HFFc6 (cell line): ENCODE measurements at places on chromosomes 7 and 10. TPM values are rescaled to one million over a fixed set of nuclear protein-coding genes. Genes with fewer than 3 reads are reported as not detected.
A peak's percentile ranks its signal among the peaks of the same experiment; 100 is the strongest.

GRCh38 chr7:128155100-128155740, 85.9 kb upstream of the LEP start:
- DNase-seq, result no peak
- peaks cover 8% of the 10 kb centered on the region; the same call in 1 of the 2 replicates for H3K4me1 ChIP-seq
- no peak overlapping the region for H3K27ac ChIP-seq
- H3K27me3 ChIP-seq, result peaks cover 55% of the 10 kb centered on the region

GRCh38 chr10:29636178-29636577, 1.4 kb upstream of the SVIL start:
- peak overlapping the region; percentile 64 for H3K4me3 ChIP-seq
- peaks cover 39% of the 10 kb centered on the region for H3K4me1 ChIP-seq
- H3K27me3 ChIP-seq, result peaks cover 3% of the 10 kb centered on the region; the same call in 1 of the 2 replicates
- H3K36me3 ChIP-seq, result no peaks in the 10 kb centered on the region
- peak; percentile 70 for DNase-seq

GRCh38 chr7:98640375-98640774, 23.3 kb downstream of the NPTX2 start:
- H3K4me1 ChIP-seq, result no peaks in the 10 kb centered on the region
- DNase-seq, result no peak
- no peak overlapping the region for H3K4me3 ChIP-seq
- H3K27me3 ChIP-seq, result no peaks in the 10 kb centered on the region; the same call in 1 of the 2 replicates

DNA sequence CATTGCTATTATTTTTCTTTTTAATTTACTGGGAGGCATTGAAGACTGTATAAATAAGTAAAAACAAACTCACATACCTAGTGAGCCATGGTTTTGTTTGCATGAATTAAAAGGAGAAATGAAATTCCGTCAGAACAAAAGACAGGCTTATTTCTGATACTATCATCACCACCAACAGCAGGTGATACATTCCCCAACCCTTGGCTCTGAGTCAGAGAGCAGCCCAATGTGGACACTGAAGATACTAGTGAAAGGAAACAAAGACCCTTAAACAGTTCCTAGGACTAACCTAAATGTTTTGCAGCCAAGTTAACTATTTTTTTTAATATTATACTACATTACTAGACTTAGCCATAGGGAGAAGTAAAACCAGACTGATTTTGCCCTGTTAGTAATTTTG, 31.6 kb downstream of the CHRM2 start:
- no peaks in the 10 kb centered on the region; the same call in 1 of the 2 replicates for H3K4me1 ChIP-seq
- DNase-seq, result no peak
- H3K27me3 ChIP-seq, result no peaks in the 10 kb centered on the region

- no peak overlapping the region for H3K27ac ChIP-seq
- H3K4me3 ChIP-seq, result no peak overlapping the region
- DNase-seq, result no peak
Measured at GRCh38 chr7:21884496-21884895, 61.2 kb downstream of the CDCA7L start.

GRCh38 chr7:5448378-5449037, 24.9 kb upstream of the TNRC18 start:
- H3K4me3 ChIP-seq, result no peak overlapping the region
- DNase-seq, result no peak
- no peak overlapping the region for H3K27ac ChIP-seq
- H3K4me1 ChIP-seq, result peaks cover 12% of the 10 kb centered on the region

- DNase-seq, result peak; percentile 91
- no peaks in the 10 kb centered on the region; the same call in 1 of the 2 replicates for H3K27me3 ChIP-seq
- peaks cover 8% of the 10 kb centered on the region; the same call in 1 of the 2 replicates for H3K36me3 ChIP-seq
- H3K4me3 ChIP-seq, result peak overlapping the region; percentile 64
- H3K4me1 ChIP-seq, result peaks cover 70% of the 10 kb centered on the region
- peak overlapping the region; percentile 94 for H3K27ac ChIP-seq
Measured at GRCh38 chr10:62583876-62584615, 209.9 kb downstream of the ZNF365 start.

- no peaks in the 10 kb centered on the region for H3K4me1 ChIP-seq
- H3K4me3 ChIP-seq, result no peak overlapping the region
- H3K27ac ChIP-seq, result no peak overlapping the region
- no peak for DNase-seq
- no peaks in the 10 kb centered on the region; the same call in 1 of the 2 replicates for H3K27me3 ChIP-seq
Measured at GRCh38 chr7:12508554-12508953, 62.0 kb upstream of the SCIN start.

DNA sequence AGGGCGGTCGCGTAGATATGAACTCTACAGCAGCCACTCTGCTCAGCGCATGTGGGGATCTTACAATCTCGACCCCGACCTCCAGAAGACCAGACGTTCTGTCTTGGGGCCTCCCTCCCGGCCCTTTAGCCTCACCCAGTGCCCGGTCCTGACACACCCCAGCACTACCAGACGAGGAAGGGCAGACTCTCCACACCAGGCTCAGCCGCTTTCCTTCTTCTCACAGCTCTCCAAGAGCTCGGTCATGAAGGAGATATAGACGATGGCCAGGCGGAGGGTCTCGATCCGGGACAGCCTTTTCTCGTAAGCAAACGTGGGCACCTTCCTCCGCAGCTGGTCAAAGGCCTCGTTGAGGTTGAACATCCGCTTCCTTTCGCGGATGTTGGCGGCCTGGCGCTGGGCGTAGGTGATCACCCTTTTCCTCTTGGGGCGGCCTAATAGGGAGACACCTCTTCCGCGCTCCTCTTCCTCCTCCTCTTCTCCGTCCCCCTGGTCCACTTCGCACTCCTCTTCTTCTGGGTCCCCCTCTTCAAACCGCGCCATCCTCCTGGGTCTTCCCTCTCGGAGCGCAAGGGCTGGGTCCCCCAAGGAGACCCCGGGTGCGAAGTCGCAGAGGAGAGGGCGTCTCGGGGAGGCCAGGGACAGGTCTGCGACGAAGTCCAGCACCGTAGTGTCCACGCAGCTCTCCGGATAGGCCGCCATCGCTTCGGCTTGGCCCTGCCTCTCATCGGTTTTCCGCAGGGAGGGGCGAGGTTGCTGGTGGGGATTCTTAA, at the start of gene FERD3L:
Gene FERD3L (minus strand): TSS at position 761 of the 773 bp plus-strand sequence. CDS start 59 bp downstream, at position 702.
- H3K27ac ChIP-seq, result no peak within 1 kb of the TSS
- peaks cover 11% of the 10 kb centered on the region for H3K27me3 ChIP-seq
- peaks cover 6% of the 10 kb centered on the region; the same call in 1 of the 2 replicates for H3K4me1 ChIP-seq
- H3K36me3 ChIP-seq, result no peaks in the 10 kb centered on the region

Gene LRRC61
- not detected in 3 replicates for total RNA-seq

Gene BMPR1A
- total RNA-seq, result 45.3 to 47.3 TPM (median 47.2 TPM) in 3 replicates

Gene POLR2J2
- total RNA-seq, result 6.3 to 7.5 TPM (median 7.2 TPM) in 3 replicates

Gene FGF8
- not detected in 3 replicates for total RNA-seq

Gene PLOD3
- 135 to 180 TPM (median 152 TPM) in 3 replicates for total RNA-seq
